ENCODE measurements at places on chromosomes 6 and 20.

GRCh38 chr6:136228814-136229213, 21.3 kb downstream of the MTFR2 start:
- no peak for DNase-seq

- DNase-seq = no peak
Observed at GRCh38 chr6:139863964-139864363, 489.5 kb upstream of the CITED2 start.

DNA sequence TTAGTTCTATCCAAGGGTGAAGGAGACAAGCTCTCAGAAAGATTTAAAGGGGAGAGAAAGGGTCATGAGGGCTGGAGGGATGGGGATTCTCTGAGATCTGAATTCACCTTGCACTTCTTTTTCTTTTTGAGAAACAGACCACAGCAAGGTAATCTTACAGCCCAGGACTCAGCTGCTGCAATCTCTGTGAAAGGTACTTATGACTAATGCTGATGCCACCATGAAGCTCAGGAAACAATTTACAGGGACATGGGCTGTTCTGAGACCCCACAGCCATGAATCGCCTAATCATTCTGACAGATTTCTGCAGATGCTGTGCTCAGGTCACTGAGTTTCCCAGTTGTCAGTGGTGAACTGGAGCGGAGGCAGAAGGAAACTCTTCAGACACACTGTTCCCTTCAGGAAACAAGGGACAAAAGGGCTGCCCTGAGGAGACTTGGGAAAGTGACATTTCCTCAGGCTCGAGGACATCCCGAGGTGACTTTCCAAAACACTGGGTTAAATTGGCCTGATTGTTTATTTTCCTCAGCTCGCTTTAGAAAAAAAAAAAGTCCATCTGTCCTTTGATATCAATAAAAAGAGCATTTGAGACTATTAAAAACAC, 103.8 kb upstream of the PLCB4 start:
- no peak for DNase-seq

- peak; percentile 44 for DNase-seq
Observed at GRCh38 chr6:15501826-15502445, 160.9 kb downstream of the DTNBP1 start.

DNA sequence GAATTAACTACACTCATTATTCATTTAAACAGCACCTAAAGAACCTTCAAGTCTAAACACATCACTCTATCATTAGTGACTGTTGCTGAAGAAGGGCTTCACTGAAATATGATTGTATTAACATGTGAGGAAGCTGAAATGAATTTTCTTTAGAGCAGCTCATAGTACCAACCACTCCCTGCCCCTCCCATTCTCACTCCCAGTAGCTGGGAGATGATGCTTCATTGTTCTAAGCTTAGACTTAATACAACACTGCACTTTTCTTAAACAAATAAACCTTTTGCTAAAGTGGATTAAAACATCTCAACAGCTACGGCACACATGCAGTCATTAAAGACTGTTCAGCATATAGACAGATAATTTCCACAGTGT, 63.1 kb downstream of the ATXN1 start:
- no peak for DNase-seq

- DNase-seq = no peak
Observed at GRCh38 chr20:63491078-63491477, 7.8 kb downstream of the EEF1A2 start.

DNA sequence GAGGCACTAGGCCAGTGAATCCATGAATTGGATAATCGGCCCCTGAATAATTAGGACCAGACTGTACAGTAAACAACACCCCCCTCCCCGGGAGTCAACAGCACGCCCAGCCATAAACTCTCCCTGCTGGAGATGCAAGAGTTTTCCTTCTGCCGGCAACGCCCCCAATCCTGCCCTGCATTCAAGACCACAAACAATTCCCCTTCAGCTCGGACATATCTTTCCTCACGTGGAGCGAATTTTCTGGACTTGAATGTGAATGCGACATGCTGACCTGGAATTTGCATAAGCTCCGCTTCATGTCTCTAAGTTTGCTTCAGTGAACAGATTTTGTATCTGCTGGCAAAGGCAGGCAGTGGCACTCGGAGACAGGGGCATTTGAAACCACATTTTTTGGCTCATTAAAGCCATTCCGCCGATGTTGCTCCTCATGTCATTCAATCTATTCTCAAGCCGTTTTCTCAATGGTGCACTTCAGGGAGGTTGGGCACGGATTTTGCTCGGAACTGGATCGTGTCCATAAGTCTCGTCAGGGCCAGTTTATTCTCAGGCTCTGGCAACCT, 38.0 kb upstream of the GMPR start:
- DNase-seq = no peak

DNA sequence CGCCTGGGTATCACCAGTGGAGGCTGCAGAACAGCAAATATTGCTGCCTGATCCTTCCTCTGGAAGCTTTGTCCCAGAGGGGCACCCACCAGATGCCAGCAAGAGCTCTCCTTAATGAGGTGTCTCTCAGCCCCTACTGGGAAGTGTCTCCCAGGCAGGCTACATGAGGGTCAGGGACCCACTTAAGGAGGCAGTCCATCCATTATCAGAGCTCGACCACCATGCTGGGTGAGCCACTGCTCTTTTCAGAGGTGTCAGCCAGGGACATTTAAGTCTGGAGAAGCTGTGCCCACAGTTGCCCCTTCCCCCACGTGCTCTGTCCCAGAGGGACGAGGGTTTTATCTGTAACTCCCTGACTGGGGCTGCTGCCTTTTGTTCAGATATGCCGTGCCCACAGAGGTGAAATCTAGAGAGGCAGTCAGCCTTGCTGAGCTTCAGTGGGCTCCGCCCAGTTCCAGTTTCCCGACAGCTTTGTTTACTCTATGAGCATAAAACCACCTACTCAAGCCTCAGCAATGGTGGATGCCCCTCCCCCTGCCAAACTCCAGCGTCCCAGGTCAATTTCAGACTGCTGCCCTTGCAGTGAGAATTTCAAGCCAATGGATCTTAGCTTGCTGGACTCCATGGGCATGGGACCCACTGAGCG, 25.9 kb upstream of the AIG1 start:
- no peak for DNase-seq

DNA sequence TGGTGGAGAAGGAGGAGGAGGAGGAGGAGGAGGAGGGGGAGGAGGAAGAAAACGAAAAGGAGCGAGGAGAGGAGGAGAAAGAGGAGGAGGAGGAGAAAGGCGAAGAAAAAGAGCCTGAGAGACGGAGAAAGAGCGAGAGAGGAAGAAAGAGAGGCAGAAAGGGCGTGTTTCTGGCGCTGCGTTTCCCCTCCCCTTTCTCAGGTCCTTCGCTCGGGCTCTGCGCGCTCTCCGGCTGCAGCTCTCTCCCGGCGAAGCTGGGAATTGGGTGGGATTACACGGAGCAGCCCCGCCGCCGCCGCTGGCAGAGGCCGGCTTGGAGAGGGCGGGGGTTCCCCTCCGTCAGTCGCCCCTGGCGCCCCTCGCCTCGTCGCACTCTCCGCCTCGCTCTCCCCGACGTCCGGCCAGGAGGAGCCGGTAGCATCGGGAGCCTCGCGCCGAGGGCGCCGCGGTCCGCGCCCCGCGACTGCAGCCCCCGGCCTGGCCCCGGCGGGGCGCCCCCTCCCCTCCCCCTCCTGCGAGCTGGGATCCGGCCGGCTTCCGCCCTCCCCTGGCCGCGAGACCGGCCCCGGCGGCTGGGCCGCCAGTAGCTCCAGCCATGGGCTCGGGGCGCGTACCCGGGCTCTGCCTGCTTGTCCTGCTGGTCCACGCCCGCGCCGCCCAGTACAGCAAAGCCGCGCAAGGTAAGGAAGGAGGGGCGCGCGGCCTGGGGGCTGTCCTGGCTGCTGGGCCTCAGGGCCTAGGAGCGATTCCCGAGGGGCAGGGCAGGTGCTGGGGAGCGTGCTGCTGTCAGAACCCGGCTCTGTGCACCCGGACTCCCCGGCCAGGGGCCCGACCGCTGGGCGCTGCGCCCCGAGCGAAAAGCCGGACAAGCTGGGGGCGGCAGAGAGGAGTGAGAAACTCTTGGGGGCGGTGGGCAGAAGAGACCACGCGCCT, at the start of gene SCUBE3:
TSS of gene SCUBE3 (plus strand) at position 133 of the 933 bp plus-strand sequence. CDS start at position 596, 463 bp downstream.
- peak; percentile 78 for DNase-seq

GRCh38 chr6:54255886-54256285, 52.4 kb upstream of the TINAG start:
- DNase-seq = no peak

GRCh38 chr20:53938739-53939138, 131.7 kb downstream of the BCAS1 start:
- no peak for DNase-seq

- DNase-seq = no peak
Observed at GRCh38 chr6:132361101-132361500, 40.2 kb downstream of the MOXD1 start.

GRCh38 chr20:47196091-47197081, 160.1 kb downstream of the ZMYND8 start:
- peak; percentile 80 for DNase-seq

- DNase-seq = no peak
Observed at GRCh38 chr20:59634435-59635005, 30.2 kb downstream of the PHACTR3 start.

DNA sequence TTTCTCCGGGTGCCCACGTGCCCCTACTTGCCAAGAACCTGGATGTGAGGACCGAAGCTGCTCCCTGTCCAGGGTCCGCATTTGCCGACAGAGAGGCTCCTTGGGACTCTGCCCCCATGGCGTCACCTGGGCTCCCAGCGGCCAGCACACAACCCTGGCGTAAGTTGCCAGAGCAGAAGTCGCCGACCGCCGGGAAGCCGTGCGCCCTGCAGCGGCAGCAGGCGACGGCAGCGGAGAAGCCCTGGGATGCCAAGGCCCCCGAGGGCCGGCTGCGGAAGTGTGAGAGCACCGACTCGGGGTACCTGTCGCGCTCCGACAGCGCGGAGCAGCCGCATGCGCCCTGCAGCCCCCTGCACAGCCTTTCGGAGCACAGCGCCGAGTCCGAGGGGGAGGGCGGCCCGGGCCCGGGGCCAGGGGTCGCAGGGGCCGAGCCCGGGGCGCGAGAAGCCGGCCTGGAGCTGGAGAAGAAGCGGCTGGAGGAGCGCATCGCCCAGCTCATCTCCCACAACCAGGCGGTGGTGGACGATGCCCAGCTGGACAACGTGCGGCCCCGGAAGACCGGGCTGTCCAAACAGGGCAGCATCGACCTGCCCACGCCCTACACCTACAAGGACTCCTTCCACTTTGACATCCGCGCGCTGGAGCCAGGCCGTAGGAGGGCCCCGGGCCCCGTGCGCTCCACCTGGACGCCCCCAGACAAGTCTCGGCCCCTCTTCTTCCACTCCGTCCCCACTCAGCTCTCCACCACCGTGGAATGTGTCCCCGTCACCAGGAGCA, 28.3 kb downstream of the ZNF831 start:
- no peak for DNase-seq

DNA sequence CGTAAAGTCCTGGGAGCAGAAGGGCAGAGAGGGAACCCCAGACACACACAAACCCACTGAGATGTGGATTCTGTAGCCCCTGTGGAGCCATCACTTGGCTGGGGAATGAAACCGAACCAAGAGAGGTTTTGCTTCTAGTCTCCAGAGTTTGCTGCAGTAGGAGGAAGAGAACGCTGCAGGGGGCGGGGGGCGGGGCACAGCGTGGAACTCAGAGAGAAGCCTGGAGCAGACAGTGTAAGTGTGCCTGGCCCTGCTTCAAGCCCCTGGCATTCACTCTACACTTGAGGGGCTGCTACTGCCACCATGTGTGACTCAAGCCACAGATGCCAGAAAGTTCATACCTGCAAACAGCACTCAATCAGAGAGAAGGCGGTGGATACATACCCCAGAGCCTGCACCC, 18.9 kb downstream of the GABRR1 start:
- no peak for DNase-seq

DNA sequence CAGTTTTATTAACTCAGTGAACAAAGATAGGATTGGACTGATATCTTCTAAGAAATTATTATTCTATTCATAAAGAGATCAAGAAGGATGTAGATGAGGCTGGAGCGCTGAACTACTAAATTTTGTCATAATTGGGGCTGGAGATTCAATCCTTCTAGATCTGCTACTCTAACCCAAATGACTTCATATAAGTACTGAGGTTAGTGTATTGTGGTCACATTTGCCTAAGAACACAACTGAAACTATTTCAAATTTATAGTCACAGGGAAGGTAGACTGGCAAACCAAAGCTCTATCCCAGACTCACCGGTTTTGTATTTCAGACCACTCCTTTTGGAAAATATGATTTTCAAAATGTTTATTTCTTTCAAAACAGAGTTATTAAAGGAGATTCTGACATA, 96.7 kb downstream of the BMP5 start:
- no peak for DNase-seq

DNA sequence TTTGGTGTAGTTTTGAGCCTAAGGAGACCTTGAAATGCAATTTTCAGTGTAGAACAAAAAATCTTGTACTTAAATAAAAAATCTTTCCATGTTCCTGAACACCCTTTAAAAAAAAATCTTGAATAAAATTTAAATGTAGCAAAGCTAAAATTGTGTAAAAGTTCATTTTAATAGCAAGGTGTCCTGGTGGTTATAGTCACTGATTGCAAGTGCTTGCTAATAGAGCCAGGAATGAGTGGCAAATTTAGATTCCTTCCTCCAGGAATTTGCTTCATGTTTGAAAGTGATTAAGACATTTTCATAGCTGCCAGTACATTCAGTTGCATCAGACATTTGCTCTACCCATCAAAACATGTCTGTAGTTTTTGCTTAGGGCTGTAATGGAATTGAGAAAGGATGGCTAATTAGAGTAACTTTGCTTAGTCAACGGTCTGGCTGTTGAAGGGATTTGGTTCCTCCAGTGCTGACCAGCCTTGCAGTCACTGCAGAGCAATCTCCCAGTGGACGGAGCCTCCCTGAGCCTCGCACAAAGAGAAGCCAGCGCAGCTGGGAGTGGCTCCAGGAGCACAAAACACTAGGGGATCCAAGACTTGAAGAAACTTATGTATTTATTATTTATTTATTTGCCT, 36.5 kb downstream of the AKAP12 start:
- peak; percentile 30 for DNase-seq

- DNase-seq = peak; percentile 60
Observed at GRCh38 chr20:36384022-36384619, 78.0 kb downstream of the DLGAP4 start.

GRCh38 chr6:19209202-19209601, 628.0 kb upstream of the ID4 start:
- no peak for DNase-seq

DNA sequence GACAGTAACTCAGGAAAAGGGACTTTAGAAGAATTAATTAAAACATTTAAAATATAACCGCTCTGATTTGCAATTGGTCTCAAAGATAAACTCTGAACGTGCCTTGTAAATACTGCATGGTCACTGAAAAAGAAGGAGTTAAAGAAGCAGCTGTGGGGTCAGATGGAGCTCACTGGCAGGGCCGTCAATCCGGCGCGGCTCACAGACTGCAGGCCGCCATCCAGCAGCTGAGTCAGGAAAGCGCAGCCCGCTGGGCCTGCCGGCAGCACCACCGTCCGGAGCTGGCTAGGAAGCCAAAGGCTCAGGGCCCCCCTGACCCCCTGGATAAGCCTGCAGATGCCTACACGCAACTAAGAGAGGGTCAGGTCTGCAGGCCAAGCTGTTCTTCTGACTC, 54.2 kb upstream of the FRMD1 start:
- peak; percentile 78 for DNase-seq

- no peak for DNase-seq
Observed at GRCh38 chr20:39631557-39631956, 669.4 kb downstream of the DHX35 start.

Measured in AG08396 (cell line).